ENCODE measurements at places on chromosomes 5 and 9.

- no peak for DNase-seq
Observed at GRCh38 chr9:80134487-80134886, 562.7 kb downstream of the TLE4 start.

GRCh38 chr9:1514250-1514649 is 464.1 kb downstream of the DMRT2 start:
- DNase-seq: no peak

GRCh38 chr9:78187763-78188484 is 48.0 kb upstream of the CEP78 start:
- no peak for DNase-seq

GRCh38 chr5:44845777-44846176 is 37.0 kb downstream of the MRPS30 start:
- DNase-seq: no peak

DNA sequence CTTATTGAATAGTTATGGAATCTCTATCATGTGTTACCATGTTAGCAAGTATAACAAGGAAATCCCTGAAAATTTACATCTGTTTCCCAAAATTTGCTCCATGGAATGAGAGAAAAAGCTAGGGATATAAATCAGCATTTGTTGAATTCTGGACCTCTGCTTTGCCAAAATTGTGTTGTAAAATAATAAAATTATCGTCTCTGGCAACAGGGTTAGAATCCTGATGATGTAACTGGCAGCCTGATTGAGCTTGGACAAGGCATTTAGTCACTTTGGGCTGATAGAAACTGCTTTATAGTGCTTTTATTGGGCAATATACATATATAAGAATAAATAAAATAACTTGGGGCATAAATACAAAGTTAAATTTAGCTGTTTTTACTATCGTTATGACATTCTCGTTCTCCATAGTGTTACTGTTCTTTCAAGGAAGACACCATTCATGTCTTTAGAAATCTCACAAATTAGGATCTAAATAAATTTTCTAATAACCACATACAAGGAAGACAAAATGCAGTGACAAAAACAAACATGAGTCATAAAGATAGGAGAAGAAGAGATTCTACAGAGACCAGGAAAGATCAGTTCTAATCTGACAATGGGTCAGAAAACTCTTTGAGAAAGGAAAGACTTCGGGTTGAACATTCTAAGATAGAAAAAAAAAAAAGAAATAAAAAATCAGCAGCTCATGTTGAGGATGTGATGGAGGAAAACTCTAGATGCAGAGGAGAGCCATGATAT is 145.0 kb upstream of the CDH10 start:
- no peak for DNase-seq

DNA sequence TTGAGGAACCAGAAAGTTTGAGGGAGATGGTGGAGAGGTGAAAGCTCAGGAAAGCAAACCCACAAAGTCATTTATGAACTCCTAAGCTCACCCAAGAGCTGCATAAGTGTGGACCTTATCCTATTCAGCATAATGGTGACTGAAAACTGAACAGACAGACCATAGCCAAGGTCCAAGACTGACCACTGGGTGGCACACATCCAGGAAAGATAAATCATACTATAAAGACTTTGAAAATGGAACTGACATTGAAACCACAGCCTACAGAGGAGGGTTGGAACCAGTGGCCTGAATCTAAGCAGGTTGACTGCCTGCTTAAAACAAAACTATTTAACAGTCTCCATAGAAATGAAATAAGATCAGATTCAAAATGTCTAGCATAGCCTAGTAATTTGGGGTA is 121.0 kb upstream of the RGS7BP start:
- DNase-seq: no peak

DNA sequence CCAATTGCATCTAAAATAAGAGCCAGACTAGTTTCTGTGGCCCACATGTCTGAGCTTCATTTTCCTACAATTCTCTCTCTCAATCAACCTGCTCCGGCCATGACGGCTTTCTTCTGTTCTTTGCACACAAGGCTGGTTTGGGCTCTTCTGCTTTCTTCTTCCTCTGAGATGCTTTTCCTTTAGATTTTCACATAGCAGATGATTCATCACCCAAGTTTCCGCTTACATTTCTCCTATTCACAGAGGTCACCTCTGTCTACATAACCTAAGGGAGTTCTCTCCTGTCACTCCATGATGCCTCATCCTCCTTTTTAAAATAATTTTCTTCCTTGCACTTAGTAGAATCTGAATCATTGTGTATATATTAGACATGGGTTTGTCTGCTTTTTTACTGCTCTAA is 334.6 kb upstream of the TUSC1 start:
- no peak for DNase-seq

DNA sequence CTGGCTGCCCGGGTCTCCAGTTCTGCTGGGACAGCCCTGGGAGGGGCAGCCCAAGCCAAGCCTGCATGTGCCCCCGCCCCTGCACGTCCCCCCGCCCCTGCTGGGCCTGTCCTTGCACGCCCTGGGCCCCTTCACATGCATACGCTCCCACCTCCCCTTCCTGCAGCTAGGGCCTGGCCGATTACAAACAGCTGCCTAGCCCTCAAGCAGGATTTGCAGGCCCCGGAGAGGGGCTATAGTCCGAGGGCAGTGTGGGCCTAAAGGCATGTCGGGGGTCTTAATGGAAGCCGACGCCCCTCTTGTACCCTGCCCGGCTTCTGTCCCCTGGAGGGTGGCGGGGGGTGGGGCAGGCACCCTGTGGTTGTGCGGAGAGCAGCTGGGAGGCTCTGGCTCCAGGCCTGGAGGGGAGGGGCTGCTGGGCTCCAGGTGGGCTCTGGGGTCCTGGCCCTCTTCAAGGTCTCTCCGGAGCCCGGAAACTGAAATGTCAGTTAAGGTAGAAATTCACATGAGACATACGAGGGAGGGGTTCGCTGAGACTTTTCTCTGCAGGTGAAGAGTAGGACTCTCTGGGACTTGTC is 16.9 kb downstream of the COL5A1 start:
- no peak for DNase-seq
